LNCaP clone FGC (cell line): ENCODE measurements at places on chromosomes 16 and 17.

DNA sequence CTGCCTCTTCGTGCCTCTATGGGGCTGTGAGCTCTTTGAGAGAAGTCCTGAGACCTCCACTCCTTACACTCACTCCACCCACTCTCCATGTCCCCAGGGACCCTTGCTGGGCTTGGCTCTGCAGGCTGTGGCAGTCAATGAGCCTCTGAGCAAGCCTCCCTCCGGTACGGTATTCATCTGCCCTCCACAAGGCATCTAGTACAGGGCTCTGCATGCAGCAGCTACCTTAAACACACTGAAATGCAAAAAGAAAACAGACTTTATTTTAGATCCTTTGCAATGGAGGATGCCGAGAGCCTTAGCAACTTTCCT lies 38.9 kb upstream of the SMPD3 start:
- DNase-seq = no peak

GRCh38 chr16:85428899-85429775 lies 184.0 kb upstream of the GSE1 start:
- DNase-seq = no peak

DNA sequence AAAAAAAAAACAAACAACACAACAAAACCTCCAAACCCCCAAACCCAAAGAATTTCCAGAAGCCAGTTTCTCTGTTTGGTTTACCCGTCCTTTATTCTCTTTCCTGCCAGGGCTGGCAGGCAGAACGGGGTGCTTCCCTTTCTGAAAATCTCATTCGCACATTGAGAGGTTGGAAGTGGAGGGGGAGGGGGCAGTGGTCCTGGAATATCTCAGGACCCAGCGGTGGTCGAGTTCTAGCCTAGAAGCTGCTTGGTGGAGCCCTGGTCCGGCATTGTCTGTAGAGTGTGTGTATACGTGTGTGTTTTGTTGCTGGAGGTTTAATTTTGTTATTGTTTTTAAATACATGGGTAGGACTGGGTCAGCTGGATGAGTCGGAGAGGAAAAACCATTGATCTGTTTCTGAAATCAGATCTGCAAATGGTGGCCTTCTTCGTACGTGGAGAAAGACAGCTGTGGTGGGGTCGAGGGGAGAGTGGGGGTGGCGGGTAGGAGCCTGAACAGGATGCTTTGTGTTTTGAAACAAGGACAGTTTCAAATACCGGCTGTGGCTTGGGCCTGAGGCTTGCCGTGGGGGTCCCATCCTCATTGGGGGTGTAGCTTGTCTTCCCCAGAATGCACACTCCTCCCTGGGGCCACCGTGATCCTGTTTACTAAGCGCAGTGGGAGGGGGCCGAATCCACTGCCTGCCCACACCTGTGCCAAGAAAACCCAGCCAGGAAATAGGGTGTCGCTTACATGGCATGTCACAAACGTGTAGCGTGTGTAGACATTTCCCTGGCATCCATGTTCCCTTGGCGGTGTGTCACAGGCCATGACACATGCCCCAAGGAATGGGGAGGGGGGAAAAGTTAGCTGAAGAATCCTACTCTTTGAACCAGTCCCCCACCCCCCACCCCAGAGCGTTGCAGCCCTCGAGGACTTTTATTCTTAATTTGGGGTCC lies 1.6 kb downstream of the CMIP start:
- DNase-seq = peak; percentile 19

DNA sequence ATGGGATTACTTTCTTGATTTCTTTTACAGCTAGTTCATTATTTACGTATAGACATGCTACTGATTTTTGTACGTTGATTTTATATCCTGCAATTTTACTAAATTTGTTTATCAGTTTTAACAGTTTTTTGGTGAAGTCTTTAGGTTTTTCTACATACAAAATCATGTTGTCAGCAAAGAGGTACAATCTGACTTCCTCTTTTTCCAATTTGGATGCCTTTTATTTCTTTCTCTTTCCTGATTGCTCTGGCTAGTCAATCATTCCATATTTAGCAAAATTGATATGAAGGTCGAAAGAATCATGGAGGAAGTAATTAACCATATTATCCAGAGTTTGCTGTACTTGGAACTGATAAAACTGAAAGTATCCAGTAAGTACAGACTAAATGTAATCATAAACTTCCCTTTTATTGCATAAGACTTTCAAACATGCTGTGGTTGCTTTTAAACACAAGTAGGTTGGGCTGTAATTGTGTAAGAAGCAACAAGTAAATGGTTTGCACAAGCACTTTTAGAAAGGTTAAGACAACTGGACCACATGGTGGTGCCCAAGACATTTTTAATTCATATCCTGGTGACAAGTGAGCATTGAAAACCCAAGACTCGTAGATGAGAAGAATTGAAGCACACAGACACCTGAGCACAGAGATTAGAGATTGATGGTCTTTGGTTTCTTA lies 8.4 kb downstream of the GDE1 start:
- DNase-seq = no peak

- DNase-seq = no peak
Observed at GRCh38 chr16:14015033-14015432, 56.1 kb upstream of the MRTFB start.

GRCh38 chr16:4404247-4404966 lies 12.0 kb downstream of the CORO7 start:
- DNase-seq = no peak

DNA sequence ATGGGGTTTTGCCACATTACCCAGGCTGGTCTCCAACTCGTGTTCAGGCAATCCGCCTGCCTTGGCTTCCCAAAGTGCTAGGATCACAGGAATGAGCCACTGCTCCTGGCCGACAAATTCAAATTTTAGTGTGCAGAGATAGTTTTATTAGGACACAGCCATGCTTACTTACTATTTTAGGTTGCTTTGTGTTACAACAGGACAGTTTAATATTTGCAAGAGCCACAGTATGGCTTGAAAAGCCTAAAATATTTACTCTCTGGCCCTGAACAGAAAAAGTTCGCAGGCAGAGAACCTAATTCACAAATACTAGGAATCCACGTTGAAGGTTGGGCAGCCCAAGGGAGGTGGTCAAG lies 12.6 kb upstream of the ETV4 start:
- DNase-seq = no peak

GRCh38 chr16:64312980-64313379 lies 808.9 kb downstream of the CDH11 start:
- no peak for DNase-seq

DNA sequence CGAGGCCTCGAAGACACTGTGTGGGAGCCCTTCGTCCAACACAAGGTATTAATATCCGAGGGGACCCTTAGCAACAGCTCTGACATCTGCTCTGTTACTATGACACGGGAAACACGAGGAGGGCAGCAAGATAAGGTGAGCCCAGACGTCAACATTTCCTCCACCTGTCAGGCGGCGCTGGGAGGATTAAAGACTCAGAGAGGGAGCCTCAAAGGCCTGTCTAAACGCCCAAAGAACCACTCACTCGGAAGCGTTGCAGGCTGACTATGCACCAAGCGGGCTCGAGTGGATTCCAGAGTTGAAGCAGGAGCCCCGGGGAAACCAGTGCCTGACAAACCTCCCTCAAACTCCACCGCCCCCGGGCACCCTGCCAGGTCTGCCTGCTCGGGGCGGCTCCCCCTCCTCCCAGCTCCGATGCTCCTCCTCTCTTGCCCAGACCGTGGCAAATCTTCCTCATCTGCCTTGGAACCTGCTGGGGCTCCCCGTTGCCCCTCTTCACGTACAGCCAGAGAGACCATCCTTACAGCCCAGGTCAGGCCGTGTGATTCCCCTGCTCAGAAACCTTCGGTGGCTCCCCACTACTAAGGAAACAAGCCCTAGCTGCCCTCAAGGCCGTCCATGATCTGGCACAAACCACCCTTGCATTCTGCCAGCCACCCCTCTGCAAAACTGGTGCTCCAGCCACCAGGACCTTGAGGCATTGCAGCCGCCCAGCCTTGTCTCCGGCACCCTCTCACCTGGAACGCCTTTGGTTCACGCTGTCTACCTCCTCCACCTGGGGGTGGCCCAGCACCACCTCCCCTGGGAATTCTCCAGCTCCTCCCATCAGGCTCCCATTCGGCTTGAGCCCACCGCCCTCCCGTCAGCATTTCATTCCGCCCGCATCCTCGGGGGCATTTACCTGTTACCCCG lies 16.2 kb downstream of the RPH3AL start:
- no peak for DNase-seq

- no peak for DNase-seq
Observed at GRCh38 chr16:21996923-21997696, 3.8 kb downstream of the PDZD9 start.

- DNase-seq = peak; percentile 55
Observed at GRCh38 chr17:37148156-37148555, 199.4 kb downstream of the AATF start.

DNA sequence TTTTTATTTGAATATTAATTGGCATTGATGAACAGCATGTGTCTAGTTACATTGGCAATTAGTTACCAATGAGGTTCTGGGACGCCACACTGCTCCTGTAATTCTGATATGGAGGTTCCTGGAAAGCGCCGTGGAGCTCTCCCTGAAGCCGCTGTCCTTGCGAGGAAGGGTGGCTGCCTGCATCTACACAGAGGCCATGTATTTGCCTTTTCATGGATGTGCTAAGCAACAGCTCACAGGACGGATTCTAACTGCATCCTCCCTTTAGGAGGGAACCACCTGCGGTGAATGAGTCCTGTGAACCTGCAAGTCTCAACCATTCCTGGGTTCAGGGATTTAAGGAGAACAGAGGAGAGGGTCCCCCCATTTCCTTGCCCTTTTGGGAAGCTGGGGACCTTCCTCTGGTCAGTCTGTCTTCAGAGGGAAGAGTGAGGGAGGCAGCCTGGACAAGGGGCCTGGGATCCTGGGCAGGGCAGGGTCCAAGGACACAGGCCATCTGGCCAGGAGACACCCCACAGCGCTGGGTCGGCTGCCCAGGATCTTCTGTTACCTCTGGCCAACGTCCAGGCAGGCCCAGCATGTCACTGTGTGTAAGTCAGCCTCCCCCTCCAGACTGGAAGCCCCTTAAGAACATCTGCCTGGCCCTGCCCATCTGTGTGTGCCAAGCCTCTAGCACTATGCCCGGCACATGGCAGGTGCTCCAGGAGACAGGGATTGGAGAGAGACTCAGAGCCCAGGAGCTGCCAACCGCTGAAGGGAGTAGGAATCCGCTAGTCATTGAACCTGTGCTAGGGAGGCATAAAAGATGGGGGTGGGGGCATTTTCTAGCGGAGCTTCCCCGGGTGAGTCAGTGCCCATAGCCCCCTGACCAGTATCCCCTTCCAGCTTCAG lies 314.1 kb upstream of the TNRC6C start:
- DNase-seq = no peak

- DNase-seq = no peak
Observed at GRCh38 chr16:19876501-19877059, 8.1 kb downstream of the GPRC5B start.

DNA sequence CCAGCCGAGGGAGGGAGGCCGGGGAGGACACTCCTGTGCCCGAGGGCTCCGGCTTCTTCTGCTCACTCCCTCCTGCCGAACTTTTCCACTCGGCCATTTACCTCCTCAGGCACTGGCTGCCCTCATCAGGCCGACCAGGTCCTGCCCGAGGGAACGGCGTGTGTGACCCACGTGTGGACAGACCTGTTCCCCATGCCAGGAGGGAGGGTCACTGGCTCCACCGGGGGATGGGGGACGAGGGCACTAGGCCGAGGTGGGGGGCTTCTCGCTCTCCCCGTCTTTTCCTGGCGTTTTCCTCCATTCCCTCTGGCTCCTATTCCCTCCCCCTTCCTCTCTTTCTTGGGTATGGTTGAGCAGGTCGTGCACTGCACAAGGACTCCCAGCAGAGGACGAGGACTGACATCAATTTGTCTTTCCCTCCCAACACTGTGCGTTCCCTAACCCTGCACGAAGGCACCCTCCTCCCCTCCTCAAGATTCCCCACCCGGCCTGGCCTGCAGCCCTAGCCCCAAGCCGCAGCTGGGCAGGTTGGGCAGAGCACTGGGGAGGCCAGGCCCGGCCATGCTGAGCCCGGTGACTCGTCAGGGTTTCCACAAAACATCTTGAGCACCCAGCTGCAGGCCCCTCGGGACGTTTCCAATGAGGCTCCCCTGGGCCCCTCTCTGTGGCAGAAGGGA lies 3.2 kb upstream of the IL17C start:
- no peak for DNase-seq

DNA sequence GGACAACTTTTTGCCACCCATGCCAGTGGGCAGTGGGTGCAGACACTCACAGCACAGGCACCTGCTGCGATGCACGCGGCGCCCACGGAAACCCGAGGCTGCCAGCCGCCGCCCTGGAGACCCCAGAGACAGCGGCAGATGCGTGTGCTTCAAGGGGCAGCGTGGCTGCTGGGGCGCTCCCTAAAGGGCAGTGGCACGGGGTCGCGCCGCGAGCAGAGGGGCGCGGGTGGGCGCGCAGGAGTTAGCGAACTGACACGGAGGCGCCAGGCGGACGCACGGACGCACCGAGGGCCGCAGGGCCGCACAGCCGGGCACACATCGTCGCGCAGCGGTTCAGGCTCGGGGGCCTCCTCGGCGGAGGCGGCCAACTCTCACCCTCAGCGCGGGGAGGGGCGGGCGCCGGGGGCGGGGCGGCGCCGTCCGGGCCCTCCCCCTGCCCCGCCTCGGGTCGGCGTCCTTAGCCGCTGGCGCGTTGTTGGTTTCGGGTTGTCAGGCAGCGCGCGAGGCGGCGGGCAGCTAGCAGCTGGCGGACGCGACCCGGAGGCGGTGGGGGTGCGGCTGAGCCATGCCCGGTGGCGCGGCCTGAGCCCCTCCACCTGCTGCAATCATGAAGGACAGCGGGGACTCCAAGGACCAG lies at the start of gene KIF19:
KIF19 (plus strand) TSS at position 484 of the 637 bp plus-strand sequence; CDS start at position 608, 124 bp downstream.
- no peak for DNase-seq
